ENCODE measurements at places on chromosomes 12 and 14.
A peak's percentile ranks its signal among the peaks of the same experiment; 100 is the strongest.

GRCh38 chr12:69688021-69688420 is 11.1 kb downstream of the BEST3 start:
- DNase-seq, result no peak

DNA sequence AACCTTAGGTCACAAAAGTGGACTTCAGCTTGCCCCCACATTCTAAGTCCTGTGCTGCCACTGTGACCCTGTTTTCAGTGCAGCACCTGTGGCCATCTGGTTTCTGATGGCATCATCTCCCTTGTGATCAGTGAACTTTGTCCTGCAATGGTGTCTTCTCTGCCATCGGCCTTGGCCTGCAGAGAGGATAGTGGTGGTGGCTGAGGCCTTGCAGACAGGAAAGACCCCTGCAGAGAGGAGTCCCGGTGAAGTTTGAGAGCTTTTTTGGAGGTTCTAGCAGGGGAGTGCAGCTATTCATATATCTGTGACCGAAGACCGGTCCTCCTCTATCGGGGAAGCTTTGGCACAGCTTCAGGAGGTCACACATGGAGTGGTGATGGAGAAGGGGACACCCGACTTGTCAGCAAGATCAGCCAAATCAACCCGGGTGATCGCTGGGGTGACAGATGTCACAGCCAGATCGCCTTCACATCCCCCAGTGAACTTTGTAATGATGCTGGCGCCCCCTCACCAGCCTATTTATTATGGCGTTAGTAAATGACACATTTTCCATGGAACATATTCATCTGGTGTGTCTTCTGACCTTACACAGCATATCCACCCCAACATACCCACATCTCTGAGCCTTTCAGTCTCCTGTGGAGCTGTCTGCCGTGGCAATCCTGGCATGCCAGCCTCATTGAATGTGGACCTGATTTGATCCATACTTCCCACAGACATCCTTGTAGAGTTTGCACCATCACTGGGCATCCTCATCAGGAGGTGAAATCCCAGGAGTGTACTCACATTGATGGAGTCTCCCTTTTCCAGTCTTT is 136.1 kb downstream of the PAPOLA start:
- DNase-seq, result no peak

GRCh38 chr12:6529291-6529737 is 5.0 kb upstream of the GAPDH start:
- DNase-seq, result no peak

- no peak for DNase-seq
Observed at GRCh38 chr14:79502751-79503148, 708.6 kb downstream of the DIO2 start.

- no peak for DNase-seq
Observed at GRCh38 chr14:74638066-74638465, 26.0 kb upstream of the LTBP2 start.

- DNase-seq, result no peak
Observed at GRCh38 chr12:108793756-108794441, 62.6 kb upstream of the CORO1C start.

DNA sequence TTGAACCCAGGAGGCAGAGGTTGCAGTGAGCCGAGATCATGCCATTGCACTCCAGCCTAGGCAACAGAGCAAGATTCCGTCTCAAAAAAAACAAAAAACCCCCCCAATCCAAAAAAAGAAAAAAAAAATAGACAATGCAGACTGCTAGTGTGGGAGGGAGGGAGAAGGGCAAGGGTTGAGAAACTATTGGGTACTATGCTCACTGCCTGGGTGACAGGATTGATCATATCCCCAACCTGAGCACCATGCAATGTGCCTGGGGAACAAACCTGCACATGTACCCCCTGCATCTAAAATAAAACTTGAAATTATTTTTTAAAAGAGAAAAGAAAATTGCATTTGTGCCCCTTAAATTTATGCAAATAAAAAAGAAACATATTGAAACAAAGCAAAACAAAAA is 65.6 kb upstream of the PLEKHG3 start:
- DNase-seq, result no peak

- DNase-seq, result no peak
Observed at GRCh38 chr14:97177635-97178034, 380.5 kb downstream of the VRK1 start.

DNA sequence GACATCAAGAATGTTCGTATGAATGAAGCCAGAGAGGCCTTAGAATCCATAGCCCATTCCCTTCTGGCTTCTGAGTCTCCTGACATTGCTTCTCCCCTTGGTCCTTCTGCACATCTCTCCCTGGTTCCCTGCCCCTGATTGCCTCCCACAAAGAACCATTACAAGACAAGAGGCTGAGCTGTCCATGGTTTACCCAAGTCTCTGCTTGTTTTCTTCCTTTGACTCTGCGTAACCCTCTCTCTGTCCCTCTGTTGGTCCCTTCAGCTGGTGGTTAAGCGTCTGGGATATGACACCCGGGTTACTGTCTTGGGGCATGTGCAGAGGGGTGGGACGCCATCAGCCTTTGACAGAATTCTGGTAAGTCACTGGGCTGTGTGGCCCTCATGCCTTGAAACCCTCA is 15.9 kb downstream of the PFKM start:
- no peak for DNase-seq

GRCh38 chr14:63478437-63478852 is 64.7 kb downstream of the PPP2R5E start:
- DNase-seq, result no peak

DNA sequence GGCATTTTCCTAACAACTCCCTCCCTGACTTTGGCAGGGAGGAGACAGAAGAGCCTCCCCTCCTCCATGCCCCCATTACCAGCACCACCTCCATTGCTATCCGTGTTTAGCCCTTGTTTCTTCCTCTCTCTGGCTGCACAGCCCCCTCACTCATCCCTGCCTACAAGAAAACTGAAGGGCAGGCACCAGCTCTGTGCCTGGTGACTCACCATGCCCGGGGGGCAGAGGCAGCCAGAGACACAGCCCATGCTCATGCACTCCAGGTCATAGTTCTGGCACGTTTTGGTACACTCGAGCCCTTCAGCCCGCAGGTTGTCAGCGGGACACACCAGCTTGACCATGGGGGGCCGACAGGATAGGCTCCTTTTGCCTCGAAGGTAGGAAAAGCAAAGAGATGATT is 80.4 kb downstream of the VWF start:
- DNase-seq, result no peak

- DNase-seq, result no peak
Observed at GRCh38 chr12:74985293-74985985, 224.2 kb downstream of the KCNC2 start.

- no peak for DNase-seq
Observed at GRCh38 chr12:98371419-98371818, 144.0 kb upstream of the TMPO start.

DNA sequence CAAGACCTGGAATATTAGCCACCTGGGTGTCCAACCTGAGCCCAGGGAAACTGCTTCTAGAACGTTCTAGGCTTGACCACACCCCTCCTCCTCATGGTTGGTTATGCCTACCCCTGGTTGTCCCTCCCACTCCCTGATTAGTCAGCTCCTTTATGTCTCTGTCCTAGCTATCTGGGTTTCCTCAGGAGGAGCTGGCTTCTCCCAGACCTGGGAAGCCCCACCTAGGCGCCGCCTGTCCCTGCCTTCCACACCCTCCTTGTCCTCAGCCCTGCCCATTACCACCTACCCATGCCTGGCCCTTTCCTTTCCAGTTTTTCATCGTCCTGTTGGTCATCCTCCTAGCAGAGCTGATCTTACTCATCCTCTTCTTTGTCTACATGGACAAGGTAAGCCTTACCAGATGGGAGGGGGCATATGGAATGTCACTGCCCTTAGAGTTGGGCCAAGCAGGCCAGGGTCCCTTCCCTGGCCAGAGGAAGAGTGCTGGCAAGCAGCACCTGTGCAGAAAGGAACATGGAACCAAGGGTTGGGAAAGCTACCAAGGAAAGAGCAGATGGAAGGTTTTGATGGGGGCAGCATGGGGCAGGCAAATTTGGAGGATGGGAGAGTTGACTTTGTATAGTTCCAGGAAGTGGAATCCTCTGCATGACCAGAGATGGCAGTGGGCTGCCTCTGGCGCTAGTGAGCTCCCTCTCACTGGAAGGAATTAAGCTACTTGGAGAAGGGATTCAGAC is 201.7 kb downstream of the TSPAN9 start:
- no peak for DNase-seq

- DNase-seq, result no peak
Observed at GRCh38 chr12:133135747-133136146, 5.3 kb downstream of the ZNF10 start.

GRCh38 chr14:86346818-86347384 is 817.0 kb downstream of the FLRT2 start:
- DNase-seq, result peak; percentile 1

GRCh38 chr14:99566390-99567354 is 37.3 kb downstream of the CCDC85C start:
- DNase-seq, result no peak

DNA sequence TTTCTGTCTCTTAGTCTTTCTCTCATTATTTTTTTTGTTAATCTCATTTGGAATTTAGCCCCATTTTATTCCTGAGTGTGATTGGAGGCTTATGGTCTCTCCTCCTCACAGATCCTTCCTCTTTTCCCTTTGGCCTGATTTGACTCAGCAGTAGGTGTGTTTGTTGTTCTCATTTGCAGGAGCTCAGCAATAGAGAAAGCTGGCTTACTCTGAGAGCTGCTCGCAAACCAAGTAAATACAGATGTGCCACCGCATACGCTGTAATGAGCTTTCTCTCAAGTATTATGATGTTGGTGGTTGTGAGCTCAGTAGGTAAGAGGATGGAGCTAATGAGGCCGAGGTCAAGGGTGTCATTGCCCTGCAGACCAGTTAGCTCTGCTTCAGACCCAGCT is 206.5 kb downstream of the ETV6 start:
- no peak for DNase-seq

- no peak for DNase-seq
Observed at GRCh38 chr14:69917287-69917686, 38.1 kb downstream of the SMOC1 start.

GRCh38 chr12:64995816-64996215 is 125.3 kb downstream of the WIF1 start:
- DNase-seq, result no peak
